ENCODE measurements at places on chromosomes 1 and 21.

DNA sequence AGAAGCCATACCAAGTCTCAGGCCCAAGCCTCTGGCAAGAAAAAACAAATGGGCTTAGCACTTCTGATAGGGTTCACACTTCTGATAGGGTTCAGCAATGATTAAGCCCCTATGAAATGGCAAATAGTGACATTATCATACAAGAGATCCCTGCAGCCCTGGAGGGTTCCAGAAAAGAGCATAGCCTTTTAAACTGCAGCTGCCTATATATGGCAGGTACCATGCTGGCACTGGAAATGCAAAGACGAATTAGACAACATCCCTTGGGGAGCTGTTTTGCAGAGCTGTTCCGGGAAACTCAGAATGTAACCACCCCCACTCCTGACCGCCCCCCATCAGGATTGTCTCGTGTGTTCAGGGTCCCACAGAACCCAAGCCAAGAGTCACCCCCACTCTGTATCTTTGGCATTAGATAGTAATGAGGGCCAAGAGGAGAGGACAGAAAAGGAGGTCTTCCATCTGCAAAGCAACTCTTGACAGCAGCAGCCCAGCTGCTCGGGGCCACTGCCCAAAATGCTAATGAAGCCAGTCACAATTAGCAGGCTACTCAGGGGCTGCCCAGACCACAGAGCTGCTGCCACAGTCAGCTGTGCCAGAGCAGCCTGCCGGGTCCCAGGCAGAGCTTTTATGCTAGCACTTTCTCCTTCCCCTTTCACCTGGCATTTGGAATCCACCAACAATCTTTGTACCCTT is 50.9 kb downstream of the ITPKB start:
- DNase-seq: no peak

GRCh38 chr1:19668888-19669287 is 4.2 kb downstream of the HTR6 start:
- no peak for DNase-seq

GRCh38 chr1:82161700-82162141 is 361.0 kb downstream of the ADGRL2 start:
- no peak for DNase-seq

GRCh38 chr1:111956155-111956771 is 33.2 kb downstream of the KCND3 start:
- DNase-seq: no peak

- DNase-seq: no peak
These were observed 17.4 kb upstream of the HIVEP3 start for GRCh38 chr1:41936107-41936506.

- DNase-seq: no peak
These were observed 67.8 kb upstream of the BCL10 start for GRCh38 chr1:85344256-85344694.

- DNase-seq: no peak
These were observed 35.6 kb upstream of the ADGRL4 start for GRCh38 chr1:79042117-79042516.

GRCh38 chr1:55076356-55076755 is 37.0 kb downstream of the PCSK9 start:
- DNase-seq: no peak

GRCh38 chr1:2999571-2999970 is 21.7 kb upstream of the ACTRT2 start:
- no peak for DNase-seq

Measured in activated T-helper 1 cell treated with anti-CD3 and anti-CD28 coated beads, Interleukin-2, amount 50 U/mL, for 16 hours (primary cell).